HTR-8/SVneo (cell line): ENCODE measurements at places on chromosomes 5 and 9.

DNA sequence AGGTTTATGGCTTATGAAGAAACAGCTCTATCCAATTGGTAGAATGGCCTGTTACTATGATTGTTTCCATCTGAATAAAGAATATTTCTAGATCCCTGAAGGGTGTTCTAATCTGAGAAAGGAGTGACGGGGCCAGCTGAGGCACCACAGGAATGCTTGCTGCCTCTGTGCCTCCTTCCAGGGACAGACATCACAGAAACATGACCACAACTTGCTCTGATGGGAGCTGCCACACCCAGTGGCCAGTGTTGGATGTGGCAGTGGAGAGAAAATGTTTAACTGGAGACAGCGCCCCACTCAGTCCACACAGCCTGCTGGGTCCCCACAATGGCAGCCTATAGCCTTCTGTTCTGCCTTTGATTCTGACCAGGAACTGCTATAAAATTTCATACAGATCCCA lies 38.6 kb upstream of the TESK1 start:
- no peak for DNase-seq

- no peak for DNase-seq
Measured at GRCh38 chr9:136079916-136080246, 15.2 kb downstream of the NACC2 start.

DNA sequence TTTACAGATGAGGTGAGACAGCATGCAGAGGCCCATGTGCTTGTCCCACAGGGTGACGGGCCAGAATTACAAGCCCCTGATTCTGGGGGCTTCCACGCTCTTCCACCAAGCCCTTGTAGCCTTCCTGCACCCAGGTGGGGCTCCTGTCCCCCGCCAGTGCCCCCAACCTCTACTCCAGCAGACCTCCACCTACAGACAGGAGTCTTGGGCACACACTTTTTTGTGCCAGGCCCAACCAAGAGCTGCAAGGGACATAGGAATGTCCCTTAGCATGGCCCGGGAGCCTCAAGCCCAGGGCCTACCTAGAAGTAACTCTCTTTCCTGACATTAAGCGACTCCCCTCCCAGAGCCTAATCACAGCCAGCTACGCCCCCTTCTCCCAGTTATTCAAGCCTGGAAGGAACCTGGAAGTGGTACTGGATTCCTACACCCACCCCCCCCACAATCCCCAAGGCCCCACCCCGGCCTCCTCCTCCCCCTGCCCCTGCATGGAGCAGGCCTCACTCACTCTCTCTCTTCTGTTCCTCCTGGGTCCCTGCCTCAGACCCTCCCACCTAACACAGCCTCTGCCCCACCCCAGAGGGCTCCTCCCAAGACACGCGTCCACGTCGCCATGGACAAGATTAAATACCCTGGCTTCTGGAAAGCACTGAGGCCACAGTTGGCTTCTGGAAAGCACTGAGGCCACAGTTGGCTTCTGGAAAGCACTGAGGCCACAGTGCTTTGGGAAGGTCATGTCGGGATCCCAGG lies 30.5 kb downstream of the ADAMTS2 start:
- no peak for DNase-seq

GRCh38 chr9:94167376-94167890 lies 83.2 kb downstream of the PTPDC1 start:
- DNase-seq: no peak
